ENCODE measurements at places on chromosomes 2 and 18.

- no peak for DNase-seq
Observed at GRCh38 chr18:61972389-61973264, 79.8 kb upstream of the RNF152 start.

- DNase-seq: no peak
Observed at GRCh38 chr2:34808426-34808825, 1209.3 kb upstream of the FAM98A start.

GRCh38 chr18:46810481-46811000, 53.7 kb upstream of the ST8SIA5 start:
- no peak for DNase-seq

- no peak for DNase-seq
Observed at GRCh38 chr2:145753041-145753608, 1233.2 kb upstream of the ZEB2 start.

- DNase-seq: no peak
Observed at GRCh38 chr18:23784832-23785245, 95.6 kb downstream of the LAMA3 start.

DNA sequence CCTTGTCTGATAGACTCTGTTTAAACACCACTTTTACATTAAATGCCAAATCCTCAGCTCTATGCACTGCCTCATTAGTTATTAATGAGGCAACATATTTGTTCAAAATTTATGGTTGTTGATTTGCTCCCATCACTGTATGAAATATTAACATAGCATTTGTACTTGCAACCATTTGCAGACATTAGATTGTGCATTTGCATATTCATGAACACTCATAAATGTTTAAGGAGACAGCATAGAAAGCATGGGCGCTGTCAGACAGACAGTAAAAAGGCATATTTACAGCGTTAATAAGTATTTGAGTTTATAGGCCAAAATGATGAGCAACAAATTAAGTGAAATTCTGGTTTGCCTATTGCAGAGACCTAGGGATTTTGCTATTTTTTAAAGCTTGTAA, 502.3 kb downstream of the TXNL1 start:
- no peak for DNase-seq

GRCh38 chr2:14303366-14304115, 329.0 kb upstream of the LRATD1 start:
- DNase-seq: no peak

DNA sequence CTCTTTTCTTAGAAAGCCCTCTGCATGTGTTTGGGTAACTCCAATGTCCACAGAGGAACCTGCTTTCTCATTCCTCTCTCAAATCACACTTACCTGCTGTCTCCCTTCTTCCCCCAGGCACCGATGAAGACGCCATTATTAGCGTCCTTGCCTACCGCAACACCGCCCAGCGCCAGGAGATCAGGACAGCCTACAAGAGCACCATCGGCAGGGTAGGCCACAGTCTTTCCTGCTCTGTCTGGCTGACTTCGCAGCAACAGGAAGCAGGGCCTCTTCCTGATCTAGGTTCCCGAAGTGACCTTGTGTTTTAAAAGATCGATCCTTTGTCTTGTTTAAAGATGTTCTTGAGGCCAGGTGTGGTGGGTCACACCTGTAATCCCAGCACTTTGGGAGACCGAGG, 25.0 kb upstream of the GMCL1 start:
- no peak for DNase-seq

DNA sequence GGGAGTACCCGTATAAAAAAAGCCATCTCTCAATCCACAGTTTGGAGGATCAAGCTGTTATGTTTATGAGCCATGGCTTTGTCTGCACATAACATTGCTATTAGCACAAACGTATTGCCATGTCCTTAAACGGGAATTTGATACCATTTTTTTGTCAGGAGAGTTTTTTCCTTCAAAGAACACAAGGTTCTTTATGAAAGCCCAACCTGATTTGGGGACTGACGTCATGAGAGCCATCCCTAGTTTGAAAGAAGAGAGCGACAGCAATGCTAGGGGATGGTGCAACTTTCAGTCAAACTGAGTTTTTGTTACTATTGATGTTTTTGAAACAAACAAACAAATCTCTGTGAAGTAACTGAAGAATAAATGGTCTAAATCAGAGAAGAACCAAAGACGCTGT, 376.6 kb downstream of the EIPR1 start:
- no peak for DNase-seq

DNA sequence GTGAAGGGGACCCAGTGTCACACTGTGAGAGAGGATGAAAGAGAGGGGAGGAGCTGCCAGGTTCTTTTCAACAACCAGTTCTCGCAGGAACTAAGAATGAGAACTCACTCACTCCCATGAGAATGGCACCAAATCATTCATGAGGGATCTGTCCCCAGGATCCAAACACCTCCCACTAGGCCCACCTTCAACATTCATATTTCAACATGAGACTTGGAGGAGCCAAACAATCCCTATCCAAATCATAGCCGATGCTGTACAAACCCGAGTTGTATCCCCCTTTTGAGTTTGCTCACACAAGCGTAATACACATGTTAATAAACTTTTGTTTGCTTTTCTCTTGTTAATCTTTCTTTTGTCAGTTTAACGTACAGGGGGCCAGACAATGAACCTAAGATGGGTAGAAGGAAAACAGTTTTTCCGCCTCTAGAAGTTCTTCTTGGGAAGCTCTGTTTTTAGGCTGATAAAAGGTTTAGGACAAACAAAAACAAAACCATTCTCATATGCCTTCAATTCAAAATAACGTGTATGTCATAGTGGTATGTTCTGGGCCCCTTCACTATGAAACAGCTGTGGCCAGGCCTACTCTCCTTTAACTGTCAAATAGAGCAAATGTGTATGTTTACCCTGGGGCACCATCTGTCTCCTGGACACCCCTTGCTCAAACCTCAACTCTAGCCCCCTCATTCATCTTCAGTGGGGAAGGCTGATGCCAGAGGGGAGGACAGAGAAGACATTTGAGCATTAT, 9.1 kb upstream of the TMEM37 start:
- no peak for DNase-seq

GRCh38 chr18:10234912-10235660, 219.3 kb upstream of the APCDD1 start:
- peak; percentile 30 for DNase-seq

DNA sequence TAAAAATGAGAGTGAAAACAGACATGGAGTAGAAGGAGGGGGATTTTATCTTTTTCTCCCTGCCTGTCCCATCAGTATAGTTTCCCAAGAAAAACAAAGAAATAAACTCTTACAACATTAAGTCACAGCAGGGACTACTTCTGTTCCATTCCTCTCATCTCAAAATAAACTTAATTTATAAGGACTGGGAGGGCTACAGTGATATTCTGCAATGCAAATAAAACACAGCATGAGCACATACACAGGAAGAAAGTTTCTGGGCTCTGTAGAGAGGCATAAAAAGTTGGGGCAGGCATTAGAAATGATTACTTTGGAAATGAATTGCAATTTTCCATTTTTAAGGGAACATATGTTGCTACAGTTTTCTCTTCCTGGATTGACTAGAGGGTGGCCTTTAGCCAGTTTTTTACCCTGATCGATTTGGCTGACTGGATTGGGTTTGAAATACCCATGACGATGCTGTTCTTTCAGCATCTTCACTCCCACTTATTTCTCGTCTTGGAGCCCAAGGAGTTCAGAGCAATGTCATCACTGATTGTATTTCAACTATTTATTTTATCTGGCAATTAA, 157.1 kb downstream of the ACTR3 start:
- DNase-seq: no peak
